ENCODE measurements at places on chromosomes 11 and 22.
A peak's percentile ranks its signal among the peaks of the same experiment; 100 is the strongest.

DNA sequence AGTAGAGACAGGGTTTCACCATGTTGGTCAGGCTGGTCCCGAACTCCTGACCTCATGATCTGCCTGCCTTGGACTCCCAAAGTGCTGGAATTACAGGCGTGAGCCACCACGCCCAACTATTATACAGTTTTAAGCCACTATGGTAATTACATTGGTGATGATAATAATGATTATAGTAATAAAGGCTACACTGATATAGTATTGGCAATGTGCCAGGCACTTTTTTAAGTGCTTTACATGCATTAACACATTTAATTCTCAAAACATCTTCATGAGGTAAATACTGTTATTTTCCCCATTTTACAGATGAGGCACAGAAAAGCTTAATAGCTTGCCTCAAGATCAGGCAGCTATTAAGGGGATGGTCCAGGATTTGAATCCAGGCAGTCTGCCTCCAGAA lies 222.5 kb downstream of the SOX6 start:
- DNase-seq = no peak

DNA sequence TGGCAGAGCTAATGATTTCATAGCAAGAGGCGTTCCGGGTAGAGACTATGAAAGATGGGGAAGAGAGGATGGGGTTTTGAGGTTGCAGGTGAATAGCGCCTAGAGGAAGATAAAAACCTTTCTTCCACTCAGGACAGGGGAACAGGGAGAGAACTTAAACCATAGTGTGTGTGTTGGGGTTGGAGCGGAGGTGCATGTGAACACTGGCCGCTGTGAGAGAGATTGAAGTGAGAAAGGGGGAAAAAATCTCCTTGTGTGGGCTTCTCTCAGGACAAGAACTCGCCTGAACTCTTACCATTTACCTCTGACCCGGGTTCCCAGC lies 3.4 kb downstream of the BSX start:
- no peak for DNase-seq

GRCh38 chr11:122749005-122749687 lies 89.2 kb upstream of the CRTAM start:
- no peak for DNase-seq

DNA sequence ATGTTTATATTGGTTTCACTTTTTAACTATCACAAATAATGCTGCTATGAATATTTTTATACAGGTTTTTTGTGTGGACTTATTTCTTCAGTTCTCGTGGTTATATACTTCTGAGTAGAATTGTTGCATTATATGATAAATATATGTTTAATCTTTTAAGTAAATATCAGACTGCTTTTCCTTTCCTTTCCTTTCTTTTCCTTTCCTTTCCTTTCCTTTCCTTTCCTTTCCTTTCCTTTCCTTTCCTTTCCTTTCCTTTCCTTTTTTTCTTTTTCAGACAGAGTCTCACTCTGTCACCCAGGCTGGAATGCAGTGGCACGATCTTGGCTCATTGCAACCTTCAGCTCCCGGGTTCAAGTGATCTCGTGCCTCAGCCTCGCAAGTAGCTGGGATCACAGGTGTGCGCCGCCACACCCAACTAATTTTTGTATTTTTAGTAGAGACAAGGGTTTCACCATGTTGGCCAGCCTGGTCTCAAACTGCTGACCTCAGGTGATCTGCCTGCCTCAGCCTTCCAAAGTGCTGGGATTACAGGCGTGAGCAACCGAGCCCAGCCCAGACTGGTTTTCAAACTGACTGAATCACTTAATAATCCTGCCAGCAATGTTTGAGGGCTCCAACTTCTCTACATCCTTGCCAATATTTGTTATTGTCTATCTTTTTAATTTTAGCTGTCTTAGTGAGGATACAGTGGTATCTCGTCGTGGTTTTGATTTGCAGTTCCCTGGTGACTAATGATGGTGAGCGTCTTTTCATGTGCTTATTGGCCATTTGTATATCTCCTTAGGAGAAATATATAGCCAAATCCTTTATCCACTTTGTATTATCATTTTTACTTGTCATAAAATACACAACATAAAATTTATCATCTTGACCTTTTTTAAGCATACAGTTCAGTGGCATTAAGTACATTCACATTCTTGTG lies 21.9 kb downstream of the HTR3B start:
- no peak for DNase-seq

DNA sequence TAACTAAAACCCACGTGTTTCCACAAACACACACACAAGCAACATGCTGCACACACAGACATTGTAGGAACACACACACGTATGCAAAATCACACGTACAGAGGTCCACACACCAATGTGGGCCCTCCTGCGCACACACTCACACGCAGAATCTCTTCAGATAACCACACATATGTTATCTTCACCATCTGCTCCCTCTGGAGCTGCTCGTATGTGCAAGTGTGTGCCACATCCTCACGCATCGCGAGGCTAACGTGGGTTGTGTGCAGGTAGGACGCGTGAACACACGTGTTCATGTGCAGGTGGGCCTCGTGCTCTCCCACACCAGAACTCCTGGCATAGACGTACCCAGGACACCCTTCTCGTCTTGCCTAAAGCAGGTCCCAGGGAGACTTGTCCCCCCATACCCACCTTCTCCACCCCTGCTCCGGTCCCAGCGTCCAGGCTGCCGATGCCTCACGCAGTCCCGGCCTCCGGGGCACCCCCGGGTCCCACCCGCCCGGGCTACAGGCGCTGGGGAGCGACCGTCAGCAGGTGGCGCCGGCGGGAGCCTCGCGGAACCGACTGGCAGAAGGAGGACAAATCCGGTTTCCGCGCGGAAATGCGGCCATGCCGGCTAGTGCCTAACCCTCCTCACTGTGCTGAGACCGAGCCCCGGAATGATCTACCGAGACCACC lies 10.3 kb upstream of the IGSF9B start:
- DNase-seq = peak; percentile 81

DNA sequence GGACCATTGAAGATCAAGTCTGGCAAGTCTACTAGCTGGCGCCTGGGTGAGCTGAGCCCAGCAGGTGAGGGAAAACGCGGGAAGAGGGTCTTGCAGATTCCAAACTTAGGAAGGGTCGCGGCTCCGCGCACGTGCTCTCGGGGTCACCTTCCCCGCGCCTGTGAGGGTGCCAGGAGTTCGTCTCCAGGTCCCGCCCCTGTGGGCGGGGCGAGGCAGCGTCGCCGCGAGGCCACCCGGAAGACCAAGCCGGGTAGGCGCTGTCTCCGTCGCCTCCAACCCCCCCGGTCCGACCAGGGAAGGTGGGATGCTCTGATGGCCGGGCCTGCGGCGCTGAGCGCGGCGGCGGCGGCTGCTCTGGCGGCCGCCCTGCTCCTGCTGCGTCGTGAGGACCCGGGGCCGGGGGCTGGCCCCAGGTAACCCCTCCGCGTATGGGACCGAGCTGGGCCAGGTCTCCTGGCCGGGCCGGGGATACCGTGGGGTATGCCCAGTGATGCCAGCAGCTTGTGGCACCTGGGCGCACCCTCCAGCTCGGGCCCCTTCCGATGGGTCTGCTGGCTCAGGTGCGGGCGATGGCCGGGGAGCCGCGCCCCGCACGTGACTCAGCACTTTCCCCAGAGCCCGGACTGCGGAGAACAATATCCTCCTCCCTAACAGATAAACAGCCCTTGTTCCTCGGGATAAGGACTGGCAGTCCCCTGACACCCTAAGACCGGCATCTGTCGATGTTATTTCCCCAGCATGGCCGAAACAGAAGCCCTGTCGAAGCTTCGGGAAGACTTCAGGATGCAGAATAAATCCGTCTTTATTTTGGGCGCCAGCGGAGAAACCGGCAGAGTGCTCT lies at the start of gene HTATIP2:
HTATIP2 (plus strand) TSS at position 215 of the 841 bp plus-strand sequence; CDS start at position 739, 524 bp downstream.
- DNase-seq = peak; percentile 88

- DNase-seq = peak; percentile 83
These were observed 13.1 kb upstream of the LYVE1 start for GRCh38 chr11:10581481-10582019.

DNA sequence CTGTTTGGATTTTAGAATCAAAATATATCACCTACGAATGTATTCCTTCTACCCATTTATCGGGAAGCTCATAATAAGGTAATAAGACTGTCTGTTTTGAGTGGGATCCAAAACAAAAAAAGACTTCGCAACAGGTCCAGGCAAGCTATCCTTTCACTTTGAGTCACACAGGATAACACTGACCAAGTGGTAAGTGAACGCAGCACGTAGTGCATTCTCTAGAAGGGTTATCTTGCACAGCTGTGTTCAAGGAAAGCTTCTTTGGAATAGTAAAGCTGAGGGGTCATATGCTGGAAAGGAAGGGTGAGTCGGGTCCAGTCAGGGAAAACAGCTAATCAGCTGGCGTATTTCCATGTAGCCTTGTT lies 22.3 kb upstream of the NRGN start:
- no peak for DNase-seq

DNA sequence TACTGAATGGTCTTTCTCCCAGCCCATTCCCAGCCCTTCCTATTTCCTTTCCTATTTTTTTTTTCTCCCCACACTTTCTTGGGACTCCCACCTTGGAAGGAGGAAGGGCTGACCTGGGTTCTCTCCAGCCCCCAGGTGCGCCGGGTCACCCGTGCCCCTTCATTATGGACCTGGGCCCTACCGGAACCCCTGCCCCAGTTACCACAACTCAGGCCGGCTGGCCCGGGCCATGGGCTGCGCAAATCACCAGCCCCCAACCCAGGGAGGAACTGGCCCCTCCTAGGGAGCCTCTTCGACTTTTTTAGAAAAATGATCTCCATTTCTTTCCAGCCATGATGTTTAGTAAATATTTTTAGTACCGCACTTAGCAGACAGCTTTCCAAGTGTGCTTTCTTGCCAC lies 62.2 kb downstream of the MORC2 start:
- no peak for DNase-seq

DNA sequence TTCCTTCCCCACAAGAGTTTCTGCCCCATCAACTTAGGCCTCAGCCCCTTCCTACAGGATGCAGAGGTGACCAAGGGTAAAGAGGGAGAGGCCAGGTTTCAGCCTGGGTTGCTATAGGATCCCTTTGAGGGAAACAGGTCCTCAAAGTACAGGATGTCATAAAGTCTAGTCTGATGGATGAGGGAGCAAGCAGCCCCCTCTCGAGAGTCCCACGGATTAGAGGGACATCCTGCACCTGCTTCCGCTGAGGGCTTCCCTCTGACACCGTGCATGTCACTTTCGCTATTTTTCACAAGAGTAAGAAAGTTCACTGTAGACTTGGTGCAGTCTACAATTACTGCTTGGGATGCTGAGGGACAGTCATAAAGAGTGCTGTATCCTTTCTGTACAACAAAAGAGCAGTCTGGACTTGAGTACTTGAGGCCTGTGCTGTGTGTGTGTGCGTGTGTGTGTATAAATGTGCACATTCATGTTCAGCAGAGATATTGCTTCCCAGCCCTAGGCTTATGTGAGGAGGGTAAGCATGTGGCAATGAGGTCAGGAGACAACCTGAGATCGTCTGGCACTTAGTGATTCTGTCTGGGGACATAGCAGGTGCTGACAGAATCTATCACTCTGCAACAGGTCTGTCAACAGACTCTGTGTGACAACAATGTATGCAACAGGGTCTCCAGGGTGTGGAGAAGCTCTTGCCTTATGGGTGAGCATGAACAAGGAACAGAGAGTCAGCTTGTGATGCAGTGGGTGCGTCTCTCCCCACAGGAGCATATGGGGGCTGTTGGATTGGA lies 18.0 kb upstream of the CHST1 start:
- no peak for DNase-seq

GRCh38 chr11:128532572-128533091 lies 54.7 kb downstream of the ETS1 start:
- no peak for DNase-seq

- no peak for DNase-seq
These were observed 3.8 kb downstream of the CHRNA10 start for GRCh38 chr11:3667149-3668035.

DNA sequence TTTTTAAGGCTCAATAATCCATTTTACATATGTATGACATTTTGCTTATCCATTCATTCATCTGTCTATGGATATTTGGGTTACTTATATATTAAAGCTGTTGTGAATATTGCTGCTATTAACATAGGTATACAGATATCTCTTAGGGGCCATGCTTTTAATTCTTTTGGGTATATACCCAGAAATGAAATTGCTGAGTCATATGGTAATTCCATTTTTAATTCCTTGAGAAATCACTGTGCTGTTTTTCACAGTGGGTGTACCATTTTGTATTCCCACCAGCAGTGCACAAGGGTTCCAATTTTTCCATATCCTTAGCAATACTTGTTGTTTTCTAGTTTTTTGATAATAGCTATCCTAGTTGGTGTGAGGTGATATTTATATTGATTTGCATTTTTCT lies 19.0 kb downstream of the PRMT3 start:
- DNase-seq = no peak

DNA sequence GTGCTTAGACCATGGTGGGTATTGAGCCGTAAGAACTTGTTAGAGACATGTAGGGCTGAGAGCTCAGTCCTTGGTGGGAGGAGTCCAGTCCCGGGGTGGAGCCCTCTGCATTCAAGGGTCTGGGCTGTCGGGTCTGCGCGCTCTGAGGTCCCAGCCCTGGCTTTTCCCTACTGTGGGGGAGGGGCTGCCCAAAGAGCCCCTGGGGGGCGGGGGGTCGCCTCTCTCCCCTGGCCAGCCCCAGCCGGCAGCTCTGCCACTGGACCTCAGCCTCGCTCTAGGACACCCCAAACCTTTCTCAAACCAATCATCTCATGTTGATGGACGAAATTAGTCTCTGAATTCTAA lies 1006.4 kb downstream of the BRD1 start:
- DNase-seq = no peak

GRCh38 chr11:62553080-62553838 lies 6.7 kb upstream of the AHNAK start:
- DNase-seq = peak; percentile 92

DNA sequence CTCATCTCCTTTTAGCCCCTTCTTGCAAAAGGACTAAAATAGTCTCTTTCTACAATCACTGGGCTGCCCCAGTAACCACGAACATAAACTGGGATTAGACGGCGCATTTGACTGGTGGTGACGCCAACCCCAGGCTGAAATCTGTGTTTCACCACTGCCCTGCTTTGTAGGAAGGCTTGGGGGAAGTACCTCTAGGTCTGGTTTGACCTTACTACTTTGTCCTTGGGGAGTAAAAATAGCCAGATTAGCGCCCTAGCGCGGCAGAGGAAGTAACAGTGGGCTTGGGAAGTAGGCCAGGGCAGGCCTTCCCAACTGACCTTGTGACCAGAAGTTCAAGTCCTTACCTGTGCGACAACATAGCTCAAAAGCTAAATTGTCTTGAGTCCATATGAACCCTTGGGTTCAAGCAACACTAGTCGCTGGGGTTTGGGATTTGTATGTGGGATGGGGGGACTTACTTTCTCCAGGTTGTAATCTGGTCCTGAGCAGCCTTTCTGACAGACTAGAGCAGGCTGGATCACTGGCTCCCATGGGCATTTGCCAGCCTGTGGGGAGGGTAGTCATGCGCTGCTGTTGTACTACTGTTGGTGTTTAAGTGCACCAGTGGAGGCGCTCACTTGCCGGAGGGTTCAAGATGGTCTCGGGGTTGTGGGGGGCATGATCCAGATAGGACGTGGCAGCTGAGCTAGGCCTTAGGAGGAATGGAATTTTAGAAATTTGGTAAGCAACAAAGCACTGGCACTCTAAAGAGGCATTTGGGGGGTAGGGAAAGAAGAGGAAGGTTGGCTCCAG lies 953 bp upstream of the PACS1 start:
- DNase-seq = peak; percentile 76

All from Right ventricle myocardium inferior (tissue), 1 donor.